ENCODE measurements at places on chromosomes 4 and X. TPM values are rescaled to one million over a fixed set of nuclear protein-coding genes. Genes with fewer than 3 reads are reported as not detected.

Gene PRR27
- total RNA-seq, result not detected

Gene F8A1
- total RNA-seq, result 18.6 TPM

Gene GC
- 168 TPM for total RNA-seq

Gene ATP1B4
- total RNA-seq, result not detected

Gene HHIP
- 0.22 TPM for total RNA-seq

Gene MGAT4D
- not detected for total RNA-seq

Gene PNMA6A
- total RNA-seq, result 7.0 TPM

Gene USP51
- 8.1 TPM for total RNA-seq

Gene MAGED4B
- total RNA-seq, result 197 TPM

- DNase-seq, result no peak
Measured at GRCh38 chr4:29619168-29619567, 1101.0 kb upstream of the PCDH7 start.

- no peak for DNase-seq
Measured at GRCh38 chrX:46251755-46252154, 293.5 kb downstream of the ZNF674 start.

DNA sequence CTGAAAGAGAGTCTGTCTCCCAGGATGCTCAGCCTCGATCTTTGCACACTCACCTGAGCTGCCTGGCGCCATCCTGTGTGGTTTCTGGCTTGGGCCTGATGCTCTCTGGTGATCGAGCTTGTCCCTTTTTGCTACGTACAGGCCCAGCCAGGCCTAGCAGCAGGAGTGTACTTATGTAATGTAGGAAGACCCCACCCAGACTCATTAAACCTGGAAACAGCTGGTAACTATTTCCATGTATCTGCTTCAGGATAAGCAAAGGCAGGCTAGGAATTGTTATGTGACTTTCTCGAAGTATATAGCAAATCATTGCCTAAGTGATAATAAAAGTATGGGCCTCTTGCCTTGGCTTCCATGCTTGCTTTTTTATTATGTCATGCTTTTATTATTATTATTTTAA, 18.6 kb upstream of the ARSJ start:
- DNase-seq, result no peak

GRCh38 chr4:110737931-110738330, 115.1 kb upstream of the PITX2 start:
- no peak for DNase-seq

- no peak for DNase-seq
Measured at GRCh38 chr4:161856711-161857326, 307.0 kb downstream of the FSTL5 start.

DNA sequence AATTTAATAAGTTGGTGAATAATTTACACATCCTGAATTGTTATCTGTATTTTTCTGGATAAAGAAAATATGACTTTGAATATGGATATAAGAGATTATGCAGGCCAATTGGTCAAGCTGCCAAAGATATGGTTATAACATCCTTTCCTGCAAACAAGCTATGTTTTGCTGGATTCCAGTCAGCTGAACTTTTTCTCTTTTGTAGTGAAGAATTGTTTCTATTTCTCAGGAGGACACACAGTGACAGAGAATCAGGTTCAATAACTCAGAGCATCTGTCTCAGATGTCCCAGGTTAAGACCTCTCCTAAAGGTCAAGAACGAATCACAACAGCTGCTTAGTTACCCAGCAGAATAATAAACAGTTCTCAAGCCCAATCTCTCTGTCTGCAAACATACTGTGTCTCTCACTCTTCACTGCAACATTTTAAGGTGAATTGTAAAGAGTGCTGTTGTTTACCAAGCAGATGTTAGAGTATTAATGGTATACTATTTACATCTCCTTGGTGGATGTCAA, 189.5 kb upstream of the ANKRD50 start:
- DNase-seq, result no peak

DNA sequence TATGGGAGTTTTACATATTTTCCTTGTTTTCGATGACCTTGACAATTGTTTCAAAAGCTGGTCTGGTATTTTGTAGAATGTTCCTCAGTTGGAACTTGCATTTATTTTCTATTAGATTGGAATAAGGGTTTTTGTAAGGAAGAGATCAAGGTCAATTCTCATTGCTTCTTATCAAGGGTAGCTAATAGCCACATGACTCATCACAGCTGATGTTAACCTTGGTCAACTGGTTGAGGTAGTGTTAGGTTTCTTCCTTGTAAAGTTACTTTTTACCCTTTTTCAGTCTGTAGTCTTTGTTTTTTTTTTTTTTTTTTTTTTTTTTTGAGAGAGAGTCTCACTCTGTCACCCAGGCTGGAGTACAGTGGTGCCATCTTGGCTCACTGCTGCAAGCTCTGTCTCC, 257.2 kb downstream of the SNCA start:
- DNase-seq, result no peak

- no peak for DNase-seq
Measured at GRCh38 chr4:184769141-184769765, 35.4 kb upstream of the CENPU start.

- no peak for DNase-seq
Measured at GRCh38 chrX:32987142-32987541, 224.2 kb downstream of the DMD start.

GRCh38 chr4:152052451-152053057, 291.7 kb upstream of the GATB start:
- DNase-seq, result no peak

- no peak for DNase-seq
Measured at GRCh38 chrX:143669395-143669794, 33.5 kb upstream of the SLITRK4 start.

- no peak for DNase-seq
Measured at GRCh38 chrX:110012818-110013485, 10.0 kb downstream of the TMEM164 start.

DNA sequence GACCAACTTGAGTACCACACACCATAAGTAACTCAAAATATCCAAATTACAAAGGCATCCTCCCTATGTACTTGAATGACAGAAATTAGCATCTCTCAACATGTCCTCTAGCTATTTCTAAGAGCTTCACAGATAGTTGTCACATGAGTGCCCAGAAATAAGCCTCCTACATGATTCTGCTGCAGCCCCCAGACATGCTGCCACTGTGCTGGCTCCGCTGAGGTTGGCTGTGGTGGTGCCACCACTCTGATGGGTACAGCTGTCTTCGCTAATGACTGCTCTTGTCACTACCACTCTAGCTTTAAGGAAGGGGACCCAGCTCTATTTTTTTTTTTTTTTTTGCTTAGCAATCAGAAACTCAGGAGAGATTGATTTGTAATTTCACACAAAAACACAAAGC, 256.0 kb downstream of the GRXCR1 start:
- DNase-seq, result no peak

GRCh38 chr4:142467088-142467487, 379.0 kb downstream of the INPP4B start:
- DNase-seq, result no peak

DNA sequence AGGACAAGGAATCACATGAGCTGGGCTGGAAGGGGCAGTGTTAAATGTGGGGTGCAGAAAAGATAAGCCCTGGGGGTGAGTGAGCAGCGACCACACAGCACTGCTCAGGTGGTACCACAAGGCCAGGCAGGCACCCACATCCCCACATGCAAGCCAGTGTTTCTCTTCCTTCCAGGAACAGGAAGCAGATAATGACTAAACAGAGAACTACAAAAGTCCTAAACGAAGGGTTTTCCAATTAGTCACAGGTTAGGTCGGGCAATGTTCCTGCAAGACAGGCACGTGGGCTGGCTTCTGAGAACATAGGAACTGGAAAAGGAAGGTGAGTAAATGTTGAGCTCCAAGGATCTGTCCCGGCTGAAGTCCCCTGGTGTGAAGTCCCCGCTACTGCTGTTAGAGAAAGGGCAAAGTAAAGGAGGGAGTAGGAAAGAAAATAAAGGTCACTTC, 19.5 kb downstream of the RELL1 start:
- no peak for DNase-seq

- no peak for DNase-seq
Measured at GRCh38 chr4:89784686-89785231, 52.2 kb downstream of the SNCA start.

- DNase-seq, result no peak
Measured at GRCh38 chr4:85149676-85150075, 183.2 kb upstream of the WDFY3 start.

DNA sequence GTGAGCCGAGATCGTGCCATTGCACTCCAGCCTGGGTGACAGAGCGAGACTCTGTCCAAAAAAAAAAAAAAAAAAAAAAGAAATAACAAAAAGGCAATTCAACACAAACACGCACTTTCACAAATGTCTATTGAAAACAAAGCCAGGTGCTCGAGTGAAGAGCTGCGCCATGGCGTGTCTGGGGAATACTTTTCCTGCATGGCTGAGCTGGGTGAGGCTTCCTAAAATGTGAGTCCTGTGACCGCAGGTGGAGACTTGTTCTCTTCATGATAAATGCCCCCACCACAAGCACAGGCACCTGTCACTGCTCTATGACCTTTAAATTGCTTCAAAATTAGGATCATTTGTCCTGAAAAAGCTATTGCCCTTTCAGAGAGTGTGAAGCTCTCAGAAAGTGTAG, 4.0 kb upstream of the ABLIM2 start:
- no peak for DNase-seq

DNA sequence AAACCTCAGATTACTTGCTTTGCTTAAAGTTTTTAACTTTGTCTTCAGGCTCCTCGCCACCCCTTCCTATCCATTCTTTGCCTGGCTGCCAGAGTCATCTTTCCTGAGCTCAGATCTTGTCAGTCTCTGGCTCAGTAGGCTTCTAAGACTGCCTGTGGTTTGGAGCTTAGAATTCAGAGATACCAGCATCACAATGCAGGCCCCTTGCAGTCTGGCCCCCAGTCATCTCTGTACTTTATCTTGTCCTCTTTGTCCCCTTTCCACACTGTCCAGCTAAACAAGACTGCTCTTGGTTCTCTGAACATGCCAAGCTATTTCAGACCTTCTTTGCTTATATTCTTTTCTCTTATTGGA, 3.0 kb downstream of the KIAA0232 start:
- DNase-seq, result no peak

DNA sequence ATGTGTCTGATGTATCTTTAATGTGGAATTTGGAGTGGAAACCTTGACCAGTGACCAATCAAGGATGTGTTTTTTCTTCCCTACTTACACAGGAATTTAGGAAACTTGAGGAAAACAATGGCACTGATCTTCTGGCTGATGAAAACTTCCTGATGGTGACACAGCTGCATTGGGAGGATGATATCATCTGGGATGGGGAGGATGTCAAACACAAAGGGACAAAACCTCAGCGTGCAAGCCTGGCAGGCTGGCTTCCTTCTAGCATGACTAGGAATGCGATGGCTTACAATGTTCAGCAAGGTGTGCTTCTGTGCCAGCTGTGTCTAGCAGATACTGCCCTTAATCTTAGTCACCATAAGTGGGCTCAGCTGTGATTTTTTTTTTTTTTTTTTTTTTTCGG, 12.6 kb downstream of the TAF1 start:
- DNase-seq, result no peak

- no peak for DNase-seq
Measured at GRCh38 chr4:71694961-71695360, 88.9 kb downstream of the GC start.

DNA sequence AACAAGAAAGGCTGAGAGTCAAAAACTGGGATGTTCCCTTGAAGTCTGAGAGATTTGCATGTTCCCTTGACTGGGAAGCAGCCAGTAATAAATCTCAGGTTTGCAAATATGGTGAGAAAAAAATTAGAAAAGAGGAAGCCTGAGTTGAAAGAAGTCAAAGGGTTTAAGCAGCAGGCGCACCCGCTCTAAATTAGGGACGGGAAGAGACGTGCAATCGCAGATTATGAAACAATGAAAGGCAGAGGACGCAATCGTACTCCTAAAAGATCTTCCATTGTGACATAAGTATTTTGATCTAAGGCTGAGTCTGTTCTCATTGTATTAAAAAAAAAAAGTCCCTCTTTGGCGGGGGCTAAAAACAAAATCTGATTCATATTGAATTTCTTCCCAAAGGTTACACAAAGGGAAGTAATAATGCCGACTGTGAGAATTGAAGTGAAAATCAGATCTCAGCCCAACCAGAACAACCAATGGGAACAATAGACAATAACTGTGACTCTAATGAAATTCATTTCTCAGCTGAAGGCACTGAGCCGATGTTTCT, 28.2 kb downstream of the SAT1 start:
- DNase-seq, result no peak

DNA sequence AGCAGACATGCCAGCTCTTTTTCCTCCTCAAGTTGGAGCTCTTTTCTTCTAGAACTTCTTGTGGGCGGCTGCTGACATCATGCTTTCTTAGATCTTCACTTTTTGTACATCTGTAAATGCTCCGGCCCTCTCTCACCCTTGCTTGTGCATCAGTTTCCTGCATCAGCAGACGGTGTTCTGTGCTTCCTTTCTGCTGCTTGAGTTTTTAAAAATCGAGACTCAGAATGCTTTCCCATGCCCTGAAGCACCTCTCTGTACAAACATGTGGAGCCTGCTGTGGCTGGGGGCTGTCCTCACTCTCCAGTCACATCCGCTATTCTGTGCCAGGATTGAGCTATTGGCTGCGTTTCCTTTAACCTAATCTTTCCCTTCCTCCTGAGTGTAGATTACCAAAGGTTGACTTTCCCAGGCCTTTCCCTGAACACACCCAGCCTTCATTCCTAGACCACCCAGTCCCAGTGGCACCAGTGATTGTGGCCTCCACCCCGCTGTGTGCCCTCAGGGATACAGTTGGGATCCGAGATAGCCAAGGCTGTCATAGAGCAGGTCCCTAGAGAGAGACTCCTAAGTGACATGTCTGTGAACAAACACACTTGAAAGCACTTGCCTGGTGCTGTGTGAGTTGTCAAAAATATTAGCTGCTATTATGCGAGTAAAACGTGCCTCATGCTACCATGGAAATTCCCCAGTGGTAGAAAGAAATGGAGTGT, 41.9 kb downstream of the TNIP2 start:
- no peak for DNase-seq

DNA sequence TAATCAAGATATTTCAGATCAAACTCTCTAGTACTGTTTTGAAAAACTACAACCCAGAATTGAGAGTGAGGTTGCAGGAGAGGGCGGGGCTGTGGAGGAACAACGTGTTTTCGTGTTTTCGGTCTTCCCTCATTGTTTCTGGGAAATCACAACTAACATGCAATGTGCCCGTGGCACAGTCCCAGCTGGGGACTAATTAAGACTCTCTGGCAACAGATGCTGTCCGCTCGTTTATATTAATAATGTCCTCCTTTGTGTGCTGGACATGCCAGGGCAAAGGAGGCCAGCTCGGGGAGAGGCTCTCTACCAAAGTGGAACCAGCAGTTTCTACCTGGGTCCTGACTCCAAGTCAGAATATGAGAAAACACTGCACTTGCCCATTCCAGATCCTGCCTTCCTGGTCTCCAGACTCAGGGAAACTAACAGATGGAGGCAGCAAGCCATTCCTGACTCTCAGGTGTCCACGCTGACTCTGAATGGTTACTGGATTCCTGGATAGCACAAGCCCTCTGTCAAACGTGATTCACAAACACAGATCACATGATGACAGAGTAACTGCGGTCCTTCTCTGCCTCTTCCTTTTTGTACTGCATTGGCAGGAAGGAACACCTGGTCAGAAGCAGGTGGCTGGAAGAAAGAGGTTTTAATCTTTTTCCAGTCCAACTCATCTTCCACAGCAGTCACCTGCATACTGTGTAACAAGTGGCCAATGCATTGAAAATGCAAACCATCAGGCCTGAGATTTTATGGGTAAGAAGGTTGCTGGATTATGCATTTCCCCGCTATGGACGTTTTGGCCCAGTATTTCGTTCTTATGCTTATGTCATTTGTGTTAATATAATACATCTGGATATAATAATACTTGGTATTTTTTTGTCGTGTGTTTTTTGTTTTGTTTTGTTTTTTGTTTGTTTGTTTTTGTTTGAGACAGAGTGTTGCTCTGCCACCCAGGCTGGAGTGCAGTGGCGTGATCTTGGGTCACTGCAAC, 65.0 kb downstream of the COQ2 start:
- no peak for DNase-seq

All from progenitor cell of endocrine pancreas (in vitro differentiated cells).